SHP77 (cell line): ENCODE measurements at places on chromosomes 4 and X.

- no peak for DNase-seq
Observed at GRCh38 chr4:1638873-1639272, 45.2 kb downstream of the FAM53A start.

GRCh38 chr4:137274404-137274803 is 257.9 kb downstream of the PCDH18 start:
- no peak for DNase-seq

- no peak for DNase-seq
Observed at GRCh38 chrX:124343016-124343415, 3.3 kb upstream of the SH2D1A start.

GRCh38 chr4:24816797-24817196 is 21.4 kb downstream of the SOD3 start:
- DNase-seq = no peak

DNA sequence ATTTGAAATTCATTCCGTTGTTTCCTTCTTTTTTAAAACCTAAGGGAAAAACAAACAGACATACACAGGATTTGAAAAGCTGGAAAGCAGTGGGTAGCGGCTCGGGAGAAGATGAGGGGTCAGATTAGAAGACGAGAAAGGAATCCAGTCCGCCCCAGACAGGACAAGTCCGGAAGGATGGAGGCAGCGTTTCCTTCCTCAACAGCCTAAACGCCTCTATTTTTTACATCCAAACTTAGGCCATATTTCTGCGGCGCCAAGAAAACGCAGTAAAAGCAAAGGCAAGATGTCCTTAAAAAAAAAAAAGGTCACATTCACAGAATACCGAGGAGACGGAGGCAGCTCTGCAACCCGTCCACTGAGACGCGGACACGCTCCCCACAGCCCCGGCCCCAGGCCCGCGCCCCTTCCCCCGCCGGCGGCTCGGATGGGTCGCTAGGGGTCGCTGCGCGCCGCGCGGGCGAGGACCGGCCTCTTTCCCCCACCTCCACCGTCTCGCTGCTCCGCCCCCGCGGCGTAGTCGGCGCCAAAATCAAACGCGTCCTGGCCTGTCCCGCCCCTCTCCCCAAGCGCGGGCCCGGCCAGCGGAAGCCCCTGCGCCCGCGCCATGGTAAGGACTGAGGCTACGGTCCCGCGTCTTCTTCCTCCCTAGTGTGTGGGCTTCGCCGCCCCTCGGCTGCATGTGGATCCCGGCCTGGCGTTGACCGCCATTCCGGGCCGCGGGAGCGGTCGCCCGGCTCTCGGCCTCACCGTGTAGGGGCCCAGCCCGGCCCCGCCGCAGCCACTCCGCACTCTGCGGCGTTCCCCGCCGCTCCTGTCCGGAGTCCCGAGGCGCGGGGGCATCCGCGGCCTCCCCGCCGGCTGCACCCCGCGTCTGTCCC is at the start of gene MND1:
Gene MND1 (plus strand): TSS at position 558 of the 881 bp plus-strand sequence. CDS start 50 bp downstream, at position 608.
- peak; percentile 57 for DNase-seq

DNA sequence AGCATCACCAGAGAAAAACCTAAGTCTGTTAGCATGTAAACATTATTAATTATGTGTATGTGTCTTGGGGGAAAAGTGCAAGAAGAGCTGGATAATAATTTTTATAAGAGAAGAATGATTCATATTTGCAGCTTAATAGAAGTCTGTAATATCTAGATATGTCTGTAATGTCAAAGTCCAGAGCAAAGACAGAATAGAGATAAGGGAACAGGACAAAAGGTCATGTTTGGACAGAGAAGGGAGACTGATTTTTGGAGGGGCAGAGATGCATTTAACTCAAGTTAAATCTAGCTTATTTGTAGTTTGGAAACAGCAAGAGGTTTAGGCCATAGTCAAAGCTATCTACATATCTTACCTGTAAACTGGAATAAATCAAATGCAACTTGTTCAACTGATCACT is 61.2 kb downstream of the MAGED1 start:
- no peak for DNase-seq

- no peak for DNase-seq
Observed at GRCh38 chr4:82043081-82043808, 330.5 kb downstream of the HNRNPD start.

DNA sequence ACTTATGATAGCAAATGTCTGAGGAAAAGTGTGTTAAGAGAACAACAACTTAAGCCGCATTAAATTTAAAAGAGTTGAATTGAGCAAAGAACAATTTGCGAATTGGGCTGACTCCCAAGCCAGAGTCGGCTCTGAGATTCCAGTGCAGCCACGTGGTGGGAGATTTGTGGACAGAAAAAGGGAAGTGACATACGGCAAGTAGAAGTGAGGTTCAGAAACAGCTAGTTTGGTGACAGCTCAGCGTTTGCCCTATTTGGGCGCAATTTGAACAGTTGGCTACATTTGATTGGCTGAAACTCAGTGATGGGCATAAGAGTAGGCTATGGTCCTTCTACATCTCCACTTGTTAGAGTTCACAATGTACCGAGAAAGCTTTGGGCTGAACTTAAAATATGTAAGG is 124.0 kb downstream of the PRKX start:
- no peak for DNase-seq

- peak; percentile 8 for DNase-seq
Observed at GRCh38 chrX:26918631-26919030, 544.5 kb downstream of the PPP4R3C start.

DNA sequence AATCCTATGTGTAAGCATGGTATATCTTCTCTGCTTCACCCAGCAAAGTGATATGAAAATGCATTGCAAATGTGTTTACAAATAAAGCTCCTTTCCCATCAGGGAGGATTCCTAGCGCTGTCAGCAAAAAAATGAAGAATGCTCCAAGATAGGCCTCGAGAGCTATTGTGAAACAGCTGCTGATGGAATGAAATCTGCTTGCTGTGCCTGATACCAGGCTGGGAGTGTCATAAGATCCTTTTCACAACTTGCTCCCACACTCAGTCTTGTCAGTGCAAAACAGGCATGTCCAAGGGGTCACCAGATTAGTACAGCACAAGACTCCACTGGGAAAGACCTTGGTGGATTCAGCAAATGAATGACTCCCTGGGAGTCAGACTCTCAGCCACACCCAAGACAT is 34.1 kb downstream of the HNRNPH2 start:
- no peak for DNase-seq

- no peak for DNase-seq
Observed at GRCh38 chr4:78247536-78248285, 190.6 kb downstream of the FRAS1 start.

- no peak for DNase-seq
Observed at GRCh38 chr4:41977709-41978108, 3.8 kb upstream of the DCAF4L1 start.

- DNase-seq = no peak
Observed at GRCh38 chrX:41164449-41164848, 79.2 kb downstream of the USP9X start.

DNA sequence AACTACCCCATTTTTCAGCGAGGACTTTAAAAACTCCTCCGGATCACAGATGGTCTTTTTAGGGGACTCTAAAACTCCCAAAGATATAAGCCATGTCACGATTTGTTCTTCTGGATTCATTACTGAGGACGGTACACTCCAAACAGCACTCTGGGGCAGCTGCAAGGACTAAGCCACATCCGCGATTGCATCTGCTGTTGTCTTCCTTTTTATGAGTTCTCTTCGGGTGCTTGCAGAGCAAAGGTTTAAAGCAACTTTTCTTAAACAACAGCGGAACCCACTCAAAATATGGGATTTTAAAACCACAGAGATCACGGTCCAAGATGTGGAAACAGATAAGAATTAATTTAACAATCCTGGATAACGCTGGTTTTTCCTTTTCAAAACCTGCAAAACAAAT is at the start of gene ARHGEF6:
Gene ARHGEF6 (minus strand): TSS at position 170 of the 400 bp plus-strand sequence. CDS start 50 bp downstream, at position 120.
- no peak for DNase-seq

DNA sequence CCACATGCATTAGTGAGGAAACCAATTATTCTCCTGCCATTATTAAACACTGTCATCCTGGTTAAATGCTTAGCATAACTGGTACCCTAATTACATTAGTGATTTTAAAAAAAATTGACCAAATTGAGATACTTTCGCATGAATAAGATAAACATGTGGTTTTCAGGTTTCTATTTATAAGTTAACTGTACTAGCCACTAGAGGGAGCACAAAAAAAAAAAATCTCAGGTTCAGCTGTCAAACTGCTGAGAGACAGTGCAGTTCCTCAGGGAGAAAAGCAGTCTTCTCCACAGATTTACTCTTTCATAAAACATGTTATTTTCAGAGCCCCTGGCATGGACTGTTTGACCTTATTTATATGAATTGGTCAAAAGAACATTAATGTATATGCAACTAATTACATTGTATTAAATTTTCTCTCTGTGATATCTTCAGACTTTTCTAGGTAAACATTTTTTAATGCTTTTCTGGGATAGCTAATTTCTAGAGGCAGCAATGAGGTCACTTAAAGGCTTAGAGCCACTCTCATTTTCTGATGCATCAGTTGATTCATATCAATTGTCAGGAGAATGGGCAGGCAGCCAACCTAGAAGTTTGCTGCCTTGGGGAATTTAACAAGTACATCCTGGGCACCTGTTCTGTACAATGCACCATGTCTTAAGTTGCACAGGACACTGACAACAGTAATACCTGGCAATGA is 167.5 kb downstream of the CDS1 start:
- DNase-seq = peak; percentile 10

DNA sequence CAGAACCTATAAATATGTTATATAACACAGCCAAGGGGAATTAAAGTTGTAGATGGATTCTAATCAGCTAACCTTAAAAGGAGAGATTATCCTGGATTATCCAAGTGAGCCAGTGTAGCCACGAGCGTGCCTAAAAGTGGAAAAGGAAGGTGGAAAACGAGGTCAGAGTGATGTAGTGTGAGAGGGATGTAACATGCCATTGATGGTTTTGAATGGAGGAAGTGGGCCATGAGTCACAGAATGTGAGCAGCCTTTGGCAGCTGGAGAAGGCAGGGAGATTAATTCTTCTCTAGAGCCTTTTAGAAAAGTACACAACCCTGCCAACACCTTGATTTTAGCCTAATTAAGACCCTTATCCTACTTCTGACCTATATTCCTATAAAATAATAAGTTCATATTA is 149.1 kb downstream of the SLC39A8 start:
- DNase-seq = no peak

GRCh38 chr4:151922306-151922705 is 161.5 kb upstream of the GATB start:
- no peak for DNase-seq

DNA sequence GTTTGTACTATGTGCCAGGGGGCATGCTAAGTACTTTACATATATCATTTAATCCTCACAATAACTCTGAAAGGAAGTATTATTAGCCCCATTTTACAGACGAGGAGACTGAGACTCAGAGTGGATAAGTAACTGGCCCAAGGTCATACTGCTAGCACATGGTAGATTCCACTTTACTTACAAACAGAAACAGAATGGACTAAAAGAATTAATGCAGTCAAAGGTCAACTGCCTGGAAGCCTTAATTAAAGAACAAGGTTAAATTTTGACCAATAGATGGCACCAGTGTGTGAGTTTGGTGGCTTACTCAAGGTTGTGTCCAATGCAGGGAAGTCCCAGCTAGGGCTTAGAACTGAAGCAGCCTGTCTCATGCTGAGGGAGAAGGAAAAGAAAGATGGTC is 4.7 kb downstream of the RIPPLY1 start:
- peak; percentile 3 for DNase-seq

- DNase-seq = no peak
Observed at GRCh38 chr4:30790998-30791397, 70.8 kb downstream of the PCDH7 start.

- DNase-seq = no peak
Observed at GRCh38 chr4:123554801-123555232, 158.2 kb downstream of the SPRY1 start.

GRCh38 chrX:148501386-148502066 is 1.1 kb downstream of the AFF2 start:
- no peak for DNase-seq

GRCh38 chr4:2249526-2250356 is 7.8 kb upstream of the HAUS3 start:
- DNase-seq = no peak

DNA sequence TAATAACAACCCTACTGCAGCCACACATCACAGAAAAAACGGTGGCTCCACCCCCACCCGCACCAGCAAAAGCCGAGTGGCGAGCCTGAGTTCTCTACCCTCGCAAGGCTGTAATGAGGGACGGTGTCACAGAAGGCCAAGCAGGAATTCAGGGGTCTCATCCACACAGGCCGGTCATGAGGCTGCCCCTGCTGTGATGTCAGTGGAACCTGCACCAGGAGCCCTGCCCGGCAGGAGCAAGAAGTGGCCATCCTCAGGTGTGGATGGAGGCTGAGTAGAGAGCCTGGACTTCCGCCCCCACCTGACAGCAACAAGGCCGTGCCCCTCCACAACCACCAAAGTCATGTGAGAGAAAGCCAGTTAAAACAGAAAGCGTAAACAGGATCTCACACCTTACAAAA is 20.6 kb downstream of the LYAR start:
- DNase-seq = no peak

DNA sequence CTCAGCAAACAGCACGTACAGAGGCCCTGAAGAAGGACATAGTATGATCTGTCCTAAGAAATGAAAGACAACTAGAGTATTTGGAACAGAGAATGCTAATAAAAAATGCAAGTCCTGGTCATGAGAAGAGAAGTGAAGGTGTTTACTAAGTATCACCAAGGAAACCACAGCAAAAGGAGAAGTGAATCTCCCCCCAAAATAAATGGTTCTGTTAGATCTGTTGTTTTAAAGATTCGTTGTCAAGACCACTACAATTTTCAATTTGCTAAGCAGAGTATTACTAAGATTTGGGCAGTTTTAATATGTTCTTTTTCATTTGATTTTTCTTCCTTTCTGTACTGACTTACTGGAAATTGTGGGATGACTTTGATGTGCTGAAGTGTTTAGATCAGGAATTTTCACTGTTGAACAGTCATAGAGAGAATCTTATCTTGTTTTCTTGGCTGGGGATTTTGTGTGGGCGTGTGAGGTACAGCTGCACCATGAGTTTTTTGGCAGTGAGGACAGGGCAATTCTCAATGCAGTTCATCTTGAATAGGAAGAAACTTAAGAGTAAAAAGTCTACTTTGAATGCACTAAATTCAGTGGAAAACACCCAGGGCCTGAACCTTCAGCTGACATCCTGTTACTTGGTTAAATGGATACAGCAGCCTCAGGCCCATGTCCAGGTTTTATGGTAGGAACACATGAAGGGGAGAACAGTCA is 132.2 kb downstream of the STIM2 start:
- no peak for DNase-seq

DNA sequence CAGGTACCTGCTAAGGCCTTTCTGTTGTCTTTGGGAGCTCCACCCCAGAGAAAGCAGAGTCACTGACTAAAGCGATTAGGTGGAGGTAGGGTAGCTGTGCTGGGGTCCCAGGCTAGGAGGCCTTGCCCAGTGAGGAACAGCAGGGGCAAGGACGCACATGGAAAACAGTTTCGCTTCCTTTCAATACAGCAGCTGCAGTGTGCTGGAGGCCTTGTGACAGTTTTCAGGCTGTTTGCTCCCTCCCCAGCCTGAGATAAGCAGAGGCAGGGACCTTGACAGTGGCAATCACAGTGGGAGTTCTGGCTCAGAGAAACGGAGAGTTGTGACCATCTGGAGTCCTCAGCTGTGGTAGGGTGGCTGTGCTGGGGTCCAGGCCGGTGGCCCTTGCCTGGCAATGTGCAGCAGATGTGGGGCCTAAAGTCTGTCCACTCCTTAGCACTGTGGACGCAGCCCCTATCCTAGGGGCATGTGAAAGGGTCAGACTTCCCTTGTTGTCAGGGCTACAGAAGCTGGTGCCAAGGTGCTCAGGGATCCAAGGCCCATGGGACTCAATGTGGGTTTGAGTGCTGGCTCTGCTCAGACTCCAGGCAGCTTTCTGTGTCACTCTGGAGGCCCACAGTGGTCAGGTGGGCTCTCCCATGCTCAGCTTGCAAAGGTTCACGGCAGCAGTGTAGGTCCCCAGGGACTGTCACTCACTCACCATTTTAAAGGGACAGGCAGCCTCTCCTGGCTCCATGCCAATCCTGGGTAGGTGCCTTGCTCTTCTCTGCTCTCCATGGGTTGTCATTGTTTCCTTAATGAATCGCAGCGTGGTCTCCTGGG is 534.9 kb upstream of the FMR1 start:
- no peak for DNase-seq
